HCEC 1CT (cell line): ENCODE measurements at places on chromosomes 16 and 17.

DNA sequence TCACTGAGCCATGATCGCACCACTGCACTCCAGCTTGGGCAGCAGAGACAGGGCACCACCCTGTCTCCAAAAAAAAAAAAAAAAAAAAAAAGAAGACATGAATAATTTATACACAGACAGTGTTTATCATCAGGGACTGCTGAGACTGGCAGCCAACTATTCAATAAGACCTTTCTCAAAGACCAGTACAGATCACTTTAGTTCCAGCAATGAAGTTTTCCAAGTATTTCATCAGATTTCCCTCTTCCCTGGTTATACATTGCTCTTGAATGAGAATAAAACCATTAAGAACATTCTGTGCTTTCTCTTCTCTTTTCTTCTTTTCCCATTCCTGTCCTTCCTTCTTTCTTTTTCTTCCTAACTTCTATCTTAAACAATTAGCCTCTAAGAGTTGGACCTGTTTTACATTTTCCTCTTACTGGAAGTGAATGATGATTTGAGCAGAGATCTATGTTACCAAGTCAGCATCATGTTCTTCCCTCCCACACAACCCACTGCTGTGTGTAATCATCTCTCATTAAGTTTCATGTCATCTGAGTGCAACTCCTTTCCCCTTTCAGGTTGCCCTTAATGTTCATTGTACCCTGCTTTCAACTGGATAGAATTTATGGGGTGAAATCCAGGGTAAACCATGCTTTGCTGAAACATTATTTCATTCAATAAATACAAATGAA lies 35.9 kb upstream of the SMIM36 start:
- no peak for DNase-seq

DNA sequence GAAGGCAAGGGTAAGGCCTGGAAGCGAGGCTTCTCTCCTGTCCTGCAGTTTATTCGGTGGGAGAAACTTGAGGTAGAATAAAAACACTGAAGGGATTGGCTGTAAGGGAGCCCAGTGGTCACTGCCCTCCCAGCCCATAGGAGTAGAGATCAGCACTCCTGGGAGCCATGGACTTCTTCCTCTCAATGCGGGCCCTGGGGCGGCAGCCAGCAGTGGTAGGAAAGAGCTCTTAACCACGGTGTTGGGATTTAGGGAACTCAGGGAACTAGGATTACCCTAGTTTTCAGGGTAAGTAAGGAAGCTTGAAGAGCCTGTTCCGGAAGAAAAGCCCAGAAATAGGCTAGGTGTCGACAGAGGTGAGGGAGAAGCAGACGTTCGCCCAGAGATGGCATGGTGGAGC lies 23.8 kb upstream of the NAGLU start:
- no peak for DNase-seq

GRCh38 chr16:14676633-14677032 lies 17.5 kb downstream of the PLA2G10 start:
- DNase-seq = no peak

DNA sequence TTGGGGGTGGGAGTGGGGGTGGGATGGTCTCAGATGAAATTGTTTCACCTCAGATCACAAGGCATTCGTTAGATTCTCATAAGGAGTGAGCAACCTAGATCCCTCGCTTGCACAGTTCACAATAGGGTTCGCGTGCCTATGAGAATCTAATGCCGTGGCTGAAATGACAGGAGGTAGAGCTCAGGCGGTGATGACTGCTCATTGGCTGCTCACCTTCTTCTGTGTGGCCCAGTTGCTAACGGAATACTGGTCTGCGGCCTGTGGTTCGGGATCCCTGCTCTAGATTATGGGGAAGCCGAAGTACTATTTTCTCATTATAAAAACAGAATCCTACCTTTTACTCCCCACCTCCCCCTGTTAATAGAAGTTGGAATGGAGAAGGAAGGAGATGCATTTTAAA lies 18.9 kb downstream of the CLTC start:
- no peak for DNase-seq

GRCh38 chr17:50421308-50422051 lies 4.5 kb upstream of the ACSF2 start:
- DNase-seq = peak; percentile 14

DNA sequence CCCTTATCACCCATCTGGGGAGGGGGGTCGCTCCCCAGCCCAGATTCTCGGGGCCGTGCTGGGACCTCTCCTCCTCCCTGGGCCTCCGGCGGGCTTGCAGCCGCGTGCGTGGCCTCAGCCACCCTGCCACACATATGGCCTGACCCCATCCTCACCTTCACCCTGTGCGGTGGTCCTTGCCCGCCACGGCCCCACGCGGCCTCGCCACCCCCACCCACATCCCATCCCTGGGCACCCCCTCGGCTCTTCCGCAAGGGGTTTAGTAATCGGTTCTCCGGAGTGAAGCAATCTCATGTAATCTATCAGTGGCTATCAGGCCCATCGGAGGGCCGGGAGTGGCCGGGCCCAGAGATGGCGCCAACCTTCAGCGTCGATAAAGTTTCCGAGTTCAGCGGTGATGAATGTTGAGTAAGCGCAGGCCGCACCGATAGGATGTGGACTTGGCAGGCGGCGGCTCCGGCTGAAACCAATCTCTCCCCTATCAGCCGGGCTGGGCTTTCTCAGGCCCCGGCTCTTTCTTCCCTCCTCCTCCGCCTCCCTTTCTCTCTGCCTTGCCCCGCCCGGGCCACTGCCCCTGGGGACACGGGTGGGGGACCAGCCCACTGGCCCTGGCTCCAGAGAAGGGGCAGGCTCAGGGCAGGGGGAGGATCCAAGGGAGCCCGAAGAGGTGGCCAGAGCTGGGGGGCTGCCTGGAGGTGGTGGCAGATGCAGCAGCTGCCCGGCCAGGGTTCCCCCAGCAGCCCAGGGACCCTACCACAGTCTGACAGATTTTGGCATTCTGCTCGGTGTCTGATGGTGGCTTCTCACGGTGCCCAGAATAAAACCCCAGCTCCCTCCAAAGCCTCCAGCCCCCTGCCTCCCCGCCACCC lies 20.8 kb downstream of the ZFPM1 start:
- DNase-seq = no peak

- no peak for DNase-seq
Measured at GRCh38 chr16:62102588-62102987, 66.3 kb upstream of the CDH8 start.

DNA sequence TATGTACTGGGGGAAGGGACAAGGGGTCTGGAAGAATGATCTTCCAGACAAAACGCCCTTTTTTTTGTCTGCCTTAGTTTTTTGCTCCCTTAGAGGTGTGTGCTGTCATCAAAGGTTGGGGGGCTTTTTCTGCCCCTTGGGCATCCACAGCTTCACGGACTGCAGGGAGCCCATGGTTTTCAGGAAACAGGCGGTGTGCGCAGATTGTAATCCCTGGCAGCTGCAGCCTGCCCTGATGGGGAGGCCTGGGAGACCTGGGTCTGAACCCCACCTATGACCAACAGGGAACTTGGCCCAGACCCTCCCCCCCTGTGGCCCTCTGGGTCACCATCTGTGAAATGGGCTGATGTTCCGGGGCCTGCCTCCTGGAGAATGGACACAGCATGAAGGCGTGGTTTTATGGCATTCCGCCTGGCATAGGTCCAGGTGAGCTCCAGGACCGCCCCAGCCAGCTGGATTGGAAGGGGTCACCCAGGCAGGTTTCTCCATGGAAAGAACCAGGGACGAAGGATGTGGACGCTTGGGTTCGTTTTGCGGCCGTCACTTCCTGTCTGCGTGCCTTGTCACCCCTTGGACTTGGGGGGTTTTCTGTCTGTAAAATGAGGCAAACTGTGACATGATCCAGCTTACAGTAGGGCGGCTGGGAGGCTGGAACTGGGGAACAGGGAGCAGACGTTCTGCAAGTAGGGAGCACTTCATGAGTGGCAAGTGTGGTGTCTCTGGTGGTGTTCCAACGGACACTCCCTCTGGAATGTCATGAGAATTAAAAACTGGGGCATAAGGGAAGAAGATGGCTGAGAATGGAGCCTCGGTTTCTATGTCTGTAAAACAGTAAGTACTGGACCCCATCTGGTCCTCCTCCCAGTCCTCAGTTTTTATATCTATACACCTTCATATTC lies 1.5 kb downstream of the CPNE2 start:
- DNase-seq = no peak

GRCh38 chr17:46764000-46764708 lies 54.3 kb downstream of the WNT3 start:
- no peak for DNase-seq

DNA sequence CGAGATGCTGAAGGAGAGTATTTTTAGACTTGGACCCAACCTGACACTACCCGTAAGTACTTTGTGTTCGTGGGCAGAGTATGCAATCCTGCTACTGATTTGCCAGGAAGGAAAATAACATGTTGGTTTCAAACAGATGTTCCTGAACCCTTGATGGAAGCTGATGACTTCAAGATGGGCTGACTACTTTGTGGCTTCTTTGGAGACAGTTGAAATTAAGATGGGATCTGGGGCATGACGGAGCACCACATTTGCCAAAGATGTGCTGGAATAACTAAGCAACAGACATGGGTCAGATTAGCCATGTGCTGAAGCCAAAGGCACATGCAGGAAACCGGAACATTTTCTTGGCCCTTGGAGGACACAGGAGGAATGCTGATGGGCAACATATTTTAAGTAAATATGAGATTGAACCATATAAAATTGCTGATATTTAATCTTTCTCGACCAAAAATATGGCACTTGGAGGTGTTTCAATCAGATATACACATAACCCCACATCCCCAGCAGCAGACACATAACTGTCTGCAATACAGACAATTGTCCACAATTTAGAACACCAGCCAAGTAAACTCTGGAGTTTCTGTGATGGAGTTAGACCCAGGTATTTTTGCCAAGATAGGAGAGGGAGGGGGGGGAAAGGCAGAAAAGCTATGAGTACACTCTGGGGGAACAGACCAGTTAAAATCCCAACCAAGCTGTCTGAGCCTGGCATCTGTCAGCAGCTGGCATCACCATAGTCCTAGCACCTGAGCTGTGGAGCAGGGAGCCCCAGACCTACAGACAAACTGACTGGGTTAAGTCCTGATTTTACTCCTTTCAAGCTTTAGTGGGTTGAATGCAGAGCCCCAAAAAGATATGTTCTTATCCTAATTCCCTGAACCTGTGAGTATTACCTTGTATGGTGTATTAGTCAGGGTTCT lies 329.4 kb upstream of the CDH5 start:
- DNase-seq = no peak

DNA sequence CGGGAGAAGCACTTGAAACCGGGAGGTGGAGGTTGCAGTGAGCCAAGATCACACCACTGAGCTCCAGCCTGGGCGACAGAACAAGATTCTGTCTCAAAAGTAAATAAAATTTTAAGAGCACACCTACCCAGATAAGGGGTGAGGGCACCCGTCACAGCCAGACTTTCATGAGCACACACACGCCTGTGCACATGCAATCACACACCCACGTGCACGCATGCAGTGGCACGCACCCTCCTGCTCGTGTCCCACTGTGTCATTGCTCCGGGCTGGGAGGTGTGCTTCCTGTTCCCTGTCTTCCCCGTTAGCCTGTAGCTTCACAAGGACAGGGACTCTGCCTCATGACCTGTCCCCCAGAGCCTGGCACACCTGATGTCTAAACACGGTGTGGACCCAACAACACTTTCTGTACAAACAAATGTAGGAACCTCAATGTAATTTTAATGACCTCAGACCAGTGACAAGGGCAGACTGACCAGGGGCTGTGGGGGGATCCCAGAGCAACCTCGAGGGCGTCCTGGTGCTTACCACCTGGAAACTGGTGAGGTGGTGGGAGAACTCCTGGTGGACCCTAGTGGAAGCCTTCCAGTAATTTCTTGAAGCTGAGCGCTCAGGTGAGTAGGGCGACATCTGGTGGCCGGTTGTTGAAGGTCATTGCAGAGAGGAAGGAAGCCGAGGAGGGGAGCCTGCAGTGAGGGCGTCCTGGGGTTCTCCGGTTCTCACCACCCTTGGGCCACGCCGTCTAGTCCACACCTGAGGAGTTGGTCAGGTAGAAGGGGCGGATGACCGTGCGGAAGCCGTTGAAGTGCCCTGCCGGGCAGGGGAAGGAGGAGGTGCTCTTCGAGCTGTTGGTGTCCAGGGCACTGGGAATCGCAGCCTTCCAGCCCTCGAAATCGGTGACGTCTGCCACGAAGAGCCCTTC lies 8.6 kb downstream of the LGALS3BP start:
- DNase-seq = peak; percentile 55

DNA sequence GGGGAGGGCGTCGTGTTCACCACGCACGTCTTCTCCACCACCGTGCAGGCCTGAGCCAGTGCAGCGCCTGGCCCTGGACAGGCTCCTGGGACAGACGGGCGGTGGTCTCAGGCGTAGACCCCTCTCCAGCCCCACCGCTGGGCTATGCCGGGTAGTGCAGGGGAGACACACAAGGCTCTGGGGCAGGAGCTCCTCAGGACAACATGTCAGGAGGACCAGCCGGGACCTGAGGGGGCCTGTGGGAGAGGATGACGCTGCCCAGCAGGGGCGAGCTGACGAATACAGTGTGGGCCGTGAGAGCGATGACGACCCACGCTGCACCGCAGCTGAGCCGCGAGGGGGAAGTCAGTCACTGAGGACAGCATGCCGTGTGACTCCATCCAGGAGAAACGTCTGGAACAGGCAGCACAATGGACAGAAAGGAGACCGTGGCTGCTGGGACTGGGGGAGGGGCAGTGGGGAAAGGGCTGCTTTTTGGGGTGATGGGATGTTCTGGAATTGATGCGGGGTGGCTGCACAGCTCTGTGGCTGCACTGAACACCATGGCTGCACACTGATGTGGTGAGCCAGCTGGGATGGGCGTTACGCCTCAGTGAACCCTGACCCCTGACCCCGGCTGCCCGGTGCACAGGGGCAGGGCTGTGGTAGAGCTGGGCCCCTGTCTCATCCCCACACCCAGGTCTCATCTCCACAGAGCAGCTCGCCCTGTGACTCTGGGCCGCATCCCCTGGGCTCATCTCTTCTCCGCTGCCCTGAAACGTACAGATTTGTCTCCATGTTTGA lies 20.2 kb downstream of the DNASE1 start:
- DNase-seq = no peak

- DNase-seq = no peak
Measured at GRCh38 chr17:57603978-57604377, 141.1 kb downstream of the CCDC182 start.

DNA sequence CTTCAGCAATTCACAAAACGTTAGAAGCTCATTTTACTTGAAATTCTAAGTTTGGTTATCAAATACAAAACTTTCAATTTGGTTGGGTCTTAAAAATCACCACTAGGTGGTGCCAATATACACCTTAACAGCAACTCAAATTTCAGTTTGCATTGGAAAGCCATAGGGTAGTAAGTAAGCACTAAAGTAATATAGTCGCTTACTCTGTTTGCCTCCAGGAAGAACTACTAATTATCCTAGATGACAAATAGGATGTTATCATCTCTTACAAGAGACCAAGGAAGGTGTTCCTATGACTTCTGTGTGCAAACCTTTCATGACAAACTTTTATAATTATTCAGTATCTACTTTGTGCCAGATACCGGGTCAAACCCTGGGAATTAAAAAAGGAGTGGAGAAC lies 93.3 kb downstream of the MYO1D start:
- peak; percentile 58 for DNase-seq

DNA sequence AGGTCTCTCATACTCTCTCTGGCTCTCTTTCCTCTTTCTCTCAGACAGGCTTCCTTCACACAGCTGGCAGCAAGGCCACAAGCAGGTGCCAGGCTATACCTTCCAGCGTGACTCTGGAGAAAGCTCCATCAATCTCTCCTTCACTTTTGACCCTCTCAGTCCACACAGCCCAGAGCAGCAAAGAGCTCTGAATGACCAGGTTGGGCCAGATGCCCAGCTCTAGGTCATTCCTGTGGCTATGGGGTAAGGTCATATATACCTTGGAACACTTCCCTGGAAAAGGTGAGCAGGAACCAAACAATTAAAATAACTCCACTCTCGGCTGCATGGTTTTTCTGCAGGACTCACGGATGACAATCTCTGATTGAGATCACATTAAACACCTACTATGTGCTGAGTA lies 8.8 kb downstream of the ADAP2 start:
- no peak for DNase-seq
